ENCODE measurements at places on chromosomes 13 and 19. TPM values are rescaled to one million over a fixed set of nuclear protein-coding genes. Genes with fewer than 3 reads are reported as not detected.
A peak's percentile ranks its signal among the peaks of the same experiment; 100 is the strongest.

- no peaks in the 10 kb centered on the region for H3K36me3 ChIP-seq
- H3K27ac ChIP-seq: no peak overlapping the region
- no peak for DNase-seq
Observed at GRCh38 chr13:53522034-53522433, 493.4 kb downstream of the OLFM4 start.

- no peak for DNase-seq
- H3K4me3 ChIP-seq: no peak overlapping the region
- H3K27ac ChIP-seq: no peak overlapping the region
- no peaks in the 10 kb centered on the region for H3K36me3 ChIP-seq
Observed at GRCh38 chr19:49542446-49542845, 14.6 kb downstream of the RCN3 start.

- H3K27me3 ChIP-seq: no peaks in the 10 kb centered on the region
- H3K27ac ChIP-seq: no peak overlapping the region
- no peaks in the 10 kb centered on the region for H3K4me1 ChIP-seq
- H3K36me3 ChIP-seq: peaks cover 3% of the 10 kb centered on the region
- no peak for DNase-seq
Observed at GRCh38 chr13:21435687-21436151, 23.4 kb downstream of the ZDHHC20 start.

DNA sequence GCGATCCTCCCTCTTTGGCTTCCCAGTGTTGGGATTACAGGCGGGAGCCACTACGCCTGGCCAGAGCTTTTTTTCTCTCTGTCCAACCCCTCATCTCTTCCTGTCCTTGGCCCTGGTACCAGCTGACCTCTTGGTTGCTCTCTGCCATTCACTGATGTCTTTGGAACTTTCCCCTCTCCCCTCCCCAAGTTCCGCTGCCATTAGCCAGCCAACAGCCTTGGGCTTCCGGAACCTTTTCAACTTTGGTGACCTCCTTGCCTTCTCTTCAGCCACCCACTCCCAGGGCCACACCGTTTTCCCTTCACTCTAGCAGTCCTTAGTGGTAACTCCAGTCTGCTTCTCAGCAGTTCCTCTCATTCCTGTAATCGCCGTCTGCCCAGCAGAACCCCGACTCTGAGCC lies 4.3 kb downstream of the WTIP start:
- no peak overlapping the region for H3K27ac ChIP-seq
- H3K4me3 ChIP-seq: no peak overlapping the region
- H3K36me3 ChIP-seq: peaks cover 5% of the 10 kb centered on the region

DNA sequence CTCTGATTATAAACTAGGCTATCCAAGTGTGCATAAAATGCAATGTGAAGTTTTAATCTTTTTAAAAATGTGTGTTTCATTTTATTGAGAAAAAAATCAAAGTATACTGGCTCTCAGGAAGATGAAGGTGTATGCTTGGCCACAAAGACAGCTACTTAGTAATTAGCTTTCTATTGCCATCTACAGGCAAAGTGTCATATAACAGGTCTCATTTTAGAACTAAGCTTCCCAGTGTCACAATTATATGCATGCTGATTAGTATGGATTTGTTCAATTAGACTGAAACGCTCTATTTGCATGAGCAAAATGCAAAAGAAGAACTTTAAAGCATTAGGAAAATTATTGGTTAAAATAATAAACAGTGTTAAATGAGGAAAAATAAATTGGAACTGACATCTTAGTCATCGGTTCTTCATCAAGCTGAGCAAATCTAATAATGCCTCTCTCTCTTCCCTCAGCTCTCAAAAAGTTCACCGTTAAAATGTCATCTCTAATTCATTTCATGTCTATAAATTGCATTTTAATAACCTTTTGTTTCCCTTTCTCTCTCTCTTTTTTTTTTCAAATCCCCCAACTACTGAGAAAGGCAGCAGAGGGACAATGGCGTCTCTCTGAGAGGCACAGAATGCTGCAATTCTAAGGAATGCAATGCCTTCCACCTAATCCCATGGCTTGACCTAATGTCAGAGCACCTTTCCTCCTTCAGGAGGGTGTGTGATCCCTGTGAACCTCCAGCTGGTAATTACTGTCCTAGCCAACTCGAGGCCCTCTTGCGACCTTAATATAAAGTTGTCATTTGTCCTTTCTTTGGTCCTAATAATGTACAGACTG lies 313.1 kb upstream of the MAB21L1 start:
- H3K36me3 ChIP-seq: peaks cover 2% of the 10 kb centered on the region
- no peaks in the 10 kb centered on the region for H3K27me3 ChIP-seq
- DNase-seq: no peak
- no peak overlapping the region for H3K27ac ChIP-seq

GRCh38 chr13:27425158-27425917 lies 919 bp downstream of the GTF3A start:
- no peak overlapping the region for H3K27ac ChIP-seq
- H3K4me1 ChIP-seq: peaks cover 17% of the 10 kb centered on the region
- peak overlapping the region; percentile 72 for H3K4me3 ChIP-seq
- H3K36me3 ChIP-seq: peaks cover 14% of the 10 kb centered on the region

GRCh38 chr13:111025310-111025709 lies 89.8 kb upstream of the ARHGEF7 start:
- H3K27ac ChIP-seq: no peak overlapping the region
- DNase-seq: no peak
- no peaks in the 10 kb centered on the region for H3K4me1 ChIP-seq
- no peak overlapping the region for H3K4me3 ChIP-seq

DNA sequence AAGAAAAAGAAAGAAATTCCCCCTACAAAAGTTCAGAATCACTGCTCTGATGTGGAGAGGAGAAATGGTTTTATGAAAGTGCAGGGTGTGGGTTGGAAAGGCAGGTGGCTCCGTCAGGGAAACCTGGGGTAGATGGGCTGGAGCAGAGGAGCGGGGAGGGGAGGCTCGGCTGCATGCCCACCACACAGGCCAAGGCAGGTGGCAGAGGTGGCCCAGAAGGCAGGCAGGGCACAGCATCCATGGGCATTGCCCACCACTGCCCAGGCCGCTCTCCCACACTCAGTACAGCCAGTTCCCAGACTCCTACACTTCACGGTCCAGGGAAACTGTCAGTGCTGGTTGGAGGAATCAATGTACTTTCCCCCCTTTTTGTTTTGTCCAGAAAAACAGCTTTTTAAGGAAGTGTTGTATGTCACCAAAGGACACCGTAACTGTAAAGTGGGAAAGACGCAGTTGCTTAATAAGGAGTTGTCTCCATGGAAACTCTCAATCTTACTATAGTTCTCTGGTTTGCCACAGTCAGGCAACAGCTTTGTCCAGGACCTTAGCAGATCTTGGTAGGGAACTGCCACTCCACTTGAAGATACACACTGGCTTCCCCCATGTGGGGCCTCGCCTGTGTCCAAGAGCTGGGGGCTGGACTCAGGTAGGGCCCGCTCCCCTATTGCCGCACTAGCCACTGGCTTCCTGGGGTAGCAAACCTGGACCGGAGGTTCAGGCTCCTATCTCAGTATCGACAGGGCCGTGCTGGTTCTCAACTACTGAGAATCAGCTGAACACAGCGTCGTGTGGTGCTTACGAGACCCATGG lies 82.9 kb downstream of the RAB20 start:
- no peak for DNase-seq
- peak overlapping the region; percentile 41 for H3K27ac ChIP-seq
- H3K4me3 ChIP-seq: no peak overlapping the region
- H3K27me3 ChIP-seq: no peaks in the 10 kb centered on the region

DNA sequence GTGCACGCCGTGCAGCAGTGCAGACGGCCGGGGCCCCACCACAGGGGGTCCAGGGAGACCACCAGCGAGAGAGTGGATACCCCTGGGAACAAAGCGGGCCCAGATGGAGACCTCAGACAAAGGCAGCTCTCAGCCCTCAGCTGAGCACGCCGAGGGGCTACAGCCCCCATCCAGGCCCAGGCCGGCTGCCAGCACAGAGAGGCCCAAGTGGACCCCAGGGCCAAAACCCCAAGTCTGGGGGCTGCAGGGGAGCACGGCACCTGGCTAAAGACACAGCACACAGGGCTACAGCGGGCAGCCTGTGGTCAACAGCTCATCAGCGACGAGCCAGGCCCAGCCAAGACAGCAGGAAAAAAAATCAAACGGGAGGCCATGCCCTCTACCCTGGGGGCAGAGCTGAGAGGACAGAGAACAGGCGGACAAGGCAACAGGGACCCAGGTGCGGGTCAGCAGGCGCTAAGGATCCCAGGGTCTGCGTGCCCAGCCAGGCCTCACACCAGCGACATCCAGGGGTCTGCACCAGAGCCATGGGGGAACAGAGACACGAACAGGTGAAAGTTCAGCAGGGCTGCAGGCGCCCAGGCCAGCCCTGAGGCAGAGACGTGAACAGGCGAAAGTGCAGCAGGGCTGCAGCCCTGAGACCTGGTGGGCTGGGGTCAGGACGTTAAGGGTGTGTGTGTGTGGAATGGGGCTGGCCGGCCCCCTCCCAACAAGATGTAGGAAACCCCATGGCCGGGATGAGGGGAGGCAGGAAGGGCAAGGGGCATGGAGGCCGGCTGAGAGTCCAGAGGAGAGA lies 34.3 kb downstream of the RASA3 start:
- H3K27me3 ChIP-seq: no peaks in the 10 kb centered on the region
- no peaks in the 10 kb centered on the region for H3K4me1 ChIP-seq
- 0 out of 2 replicates have a peak overlapping the region, but pooled peaks have one; percentile 36 for H3K27ac ChIP-seq
- no peak for DNase-seq
- no peak overlapping the region for H3K4me3 ChIP-seq
- no peaks in the 10 kb centered on the region for H3K36me3 ChIP-seq

GRCh38 chr13:20116213-20116612 lies 44.6 kb downstream of the GJA3 start:
- H3K27ac ChIP-seq: no peak overlapping the region
- peaks cover 2% of the 10 kb centered on the region for H3K4me1 ChIP-seq
- no peaks in the 10 kb centered on the region for H3K27me3 ChIP-seq

GRCh38 chr19:31312677-31313244 lies 36.5 kb downstream of the TSHZ3 start:
- no peaks in the 10 kb centered on the region for H3K27me3 ChIP-seq
- no peak overlapping the region for H3K27ac ChIP-seq
- no peaks in the 10 kb centered on the region for H3K36me3 ChIP-seq
- DNase-seq: no peak
- peaks cover 12% of the 10 kb centered on the region for H3K4me1 ChIP-seq
- H3K4me3 ChIP-seq: no peak overlapping the region

GRCh38 chr19:10776900-10777650 lies 58.9 kb downstream of the TMED1 start:
- no peaks in the 10 kb centered on the region for H3K4me1 ChIP-seq
- H3K36me3 ChIP-seq: peaks cover 6% of the 10 kb centered on the region
- no peak overlapping the region for H3K4me3 ChIP-seq
- H3K27me3 ChIP-seq: no peaks in the 10 kb centered on the region

- no peak for DNase-seq
- H3K4me3 ChIP-seq: peak within 1 kb of the TSS; percentile 29
- no peaks in the 10 kb centered on the region for H3K27me3 ChIP-seq
- 0 out of 2 replicates have a peak within 1 kb of the TSS, but pooled peaks have one; percentile 6 for H3K27ac ChIP-seq
Observed at GRCh38 chr19:51001515-51001914, at the start of gene KLK8. Gene KLK8 (minus strand): TSS chr19:51001604. CDS start chr19:51001167, 437 bp downstream.

DNA sequence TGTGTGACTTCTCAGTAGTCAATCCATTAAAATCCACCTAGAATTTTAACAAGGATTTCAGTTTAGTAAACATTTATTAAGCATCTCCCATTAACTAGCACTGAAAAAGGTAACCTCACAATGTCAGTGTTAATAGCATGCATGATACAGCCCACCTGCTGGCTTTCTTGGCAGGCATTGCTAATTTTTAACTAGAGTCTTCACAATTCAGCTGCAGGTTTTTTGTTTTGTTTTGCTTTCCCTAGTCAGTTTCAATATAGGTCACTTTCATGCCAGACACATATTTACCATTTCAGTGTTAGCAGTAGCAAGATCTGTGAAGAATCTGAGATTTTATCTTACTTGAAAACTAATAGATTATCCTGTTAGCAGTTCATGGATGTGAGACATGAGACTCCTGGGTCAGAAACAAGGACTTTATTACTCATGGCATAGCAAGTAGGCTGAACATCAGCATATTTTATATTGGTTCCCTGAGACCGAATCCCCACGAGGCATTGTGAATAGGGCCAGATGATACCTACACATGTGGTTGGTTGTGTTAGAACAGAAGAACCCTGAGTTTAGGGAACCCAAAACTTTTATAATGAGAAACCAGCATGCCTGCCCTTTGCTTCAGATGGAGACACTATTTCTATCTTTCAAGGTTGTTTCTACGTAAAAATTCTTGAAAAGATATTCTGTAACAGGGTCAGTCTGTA lies 198.0 kb upstream of the HTR2A start:
- no peak overlapping the region for H3K4me3 ChIP-seq
- no peaks in the 10 kb centered on the region for H3K4me1 ChIP-seq
- H3K27me3 ChIP-seq: no peaks in the 10 kb centered on the region
- no peaks in the 10 kb centered on the region for H3K36me3 ChIP-seq
- no peak for DNase-seq
- no peak overlapping the region for H3K27ac ChIP-seq

DNA sequence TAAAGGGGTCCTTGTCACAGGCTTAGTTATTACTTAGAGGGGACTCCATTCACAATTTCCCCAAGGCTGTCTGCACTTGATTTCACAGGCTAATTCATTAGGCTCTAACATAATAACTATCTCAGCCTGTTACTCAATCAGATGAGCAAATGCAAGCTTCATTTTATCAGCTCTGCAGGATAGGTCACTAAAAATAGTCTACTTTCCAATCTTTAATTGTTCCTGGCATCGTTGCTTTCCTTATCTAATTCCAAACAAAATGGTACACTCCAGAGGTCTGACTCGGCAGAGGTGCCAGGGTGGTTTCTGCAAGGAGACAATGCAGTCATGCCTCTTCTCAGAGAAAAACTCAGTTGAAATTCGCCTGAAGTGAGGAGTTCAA lies 69.7 kb upstream of the SLC15A1 start:
- H3K4me3 ChIP-seq: no peak overlapping the region
- H3K27ac ChIP-seq: no peak overlapping the region

GRCh38 chr13:86846501-86846900 lies 824.7 kb upstream of the SLITRK5 start:
- H3K36me3 ChIP-seq: no peaks in the 10 kb centered on the region
- no peak overlapping the region for H3K27ac ChIP-seq
- H3K4me1 ChIP-seq: no peaks in the 10 kb centered on the region
- H3K4me3 ChIP-seq: no peak overlapping the region
- DNase-seq: no peak

The DIAPH3 gene
- 30.8 TPM for total RNA-seq

The LIG1 gene
- 113 TPM for total RNA-seq

The SULT2A1 gene
- total RNA-seq: not detected

The GPR4 gene
- 0.19 TPM for total RNA-seq

The PLK5 gene
- 1.2 TPM for total RNA-seq

The ZNF570 gene
- 4.1 TPM for total RNA-seq

The SLC25A41 gene
- total RNA-seq: not detected

The CRX gene
- total RNA-seq: not detected
